ENCODE measurements at places on chromosomes 7 and 10. TPM values are rescaled to one million over a fixed set of nuclear protein-coding genes. Genes with fewer than 3 reads are reported as not detected.

The AFAP1L2 gene
- total RNA-seq = 0.37 TPM

The KAZALD1 gene
- 4.3 TPM for total RNA-seq

The ASAH2B gene
- 2.2 TPM for total RNA-seq

The UNCX gene
- total RNA-seq = not detected

The IKZF1 gene
- total RNA-seq = 131 TPM

The SEMA3D gene
- total RNA-seq = not detected

The TLL2 gene
- total RNA-seq = 0.72 TPM

The CALML5 gene
- total RNA-seq = not detected

The ITIH5 gene
- 0.05 TPM for total RNA-seq

The RSBN1L gene
- total RNA-seq = 14.7 TPM

The PRTFDC1 gene
- total RNA-seq = 7.4 TPM

DNA sequence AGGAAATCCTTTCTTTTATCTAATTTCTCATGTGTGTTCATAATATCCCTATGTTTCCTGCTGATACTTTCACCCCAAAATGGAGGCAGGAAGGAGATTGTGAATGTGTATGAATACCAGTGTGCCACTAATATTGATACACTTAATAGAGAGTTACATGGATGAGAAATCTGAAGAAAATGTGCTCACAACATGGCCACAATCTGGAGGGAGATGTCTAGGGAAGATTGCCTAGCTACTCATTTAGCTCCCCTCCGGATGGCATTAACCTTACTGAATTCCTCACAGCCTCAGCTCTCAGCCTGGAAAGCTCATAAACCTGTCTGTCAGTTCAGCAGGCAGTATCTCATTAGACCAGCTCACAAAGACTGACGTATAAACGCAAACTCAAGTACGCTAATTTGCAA is 23.4 kb upstream of the DMTF1 start:
- no peak for DNase-seq

DNA sequence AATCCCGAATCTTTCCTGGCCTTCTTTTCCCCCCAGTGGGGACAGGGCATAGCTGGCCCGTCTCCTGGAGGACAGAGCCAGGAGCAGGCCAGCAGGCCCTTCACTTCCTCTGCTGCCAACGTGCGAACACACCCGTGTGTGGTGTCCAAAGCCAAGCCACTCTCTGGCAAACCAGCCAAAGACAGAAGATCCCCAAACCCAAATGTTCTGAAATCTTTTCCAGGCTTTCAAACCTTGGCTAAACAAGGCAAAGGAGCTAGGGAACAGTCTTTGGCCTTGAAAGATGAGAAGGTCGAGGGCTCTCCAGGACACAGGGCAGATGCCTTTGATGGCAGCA is 63.0 kb downstream of the PROSER2 start:
- no peak for DNase-seq

GRCh38 chr10:22720667-22721066 is 6.3 kb upstream of the PIP4K2A start:
- DNase-seq = no peak

DNA sequence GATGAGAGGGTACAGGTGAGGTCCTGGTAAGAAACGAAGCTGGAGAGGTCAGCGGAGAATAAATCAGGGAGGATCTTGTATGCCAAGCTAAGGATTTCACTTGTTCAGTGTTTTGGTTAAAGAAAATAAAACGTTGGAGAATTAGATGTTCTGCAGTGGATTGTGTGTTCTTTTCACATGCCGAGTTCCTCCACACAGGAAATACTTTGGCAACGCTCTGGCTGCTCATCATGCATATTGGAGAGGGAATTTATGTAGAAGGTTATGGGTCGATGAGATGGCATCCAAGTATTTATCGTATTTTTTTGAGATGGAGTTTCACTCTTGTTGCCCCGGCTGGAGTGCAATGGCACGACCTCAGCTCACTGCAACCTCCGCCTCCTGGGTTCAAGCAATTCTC is 11.0 kb downstream of the RPS24 start:
- DNase-seq = no peak

- no peak for DNase-seq
Observed at GRCh38 chr10:92593619-92594588, 974 bp downstream of the KIF11 start.

DNA sequence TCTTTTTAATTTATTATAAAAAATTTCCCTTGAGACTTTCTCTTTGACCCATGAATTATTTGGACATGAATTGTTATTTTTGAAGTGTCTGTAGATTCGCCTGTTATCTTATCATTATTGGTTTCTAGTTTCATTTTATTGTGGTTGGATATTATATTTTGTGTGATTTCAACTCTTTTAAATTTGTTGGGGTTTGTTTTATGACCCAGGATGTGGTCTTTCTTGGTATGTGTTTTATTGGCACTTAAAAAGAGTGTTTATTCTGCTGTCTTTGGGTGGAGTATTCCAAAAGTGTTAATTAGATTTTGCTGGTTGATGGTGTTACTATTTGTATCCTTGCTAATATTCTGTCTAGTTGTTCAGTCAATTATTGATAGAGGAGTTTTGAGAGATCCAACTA is 50.5 kb upstream of the GPR141 start:
- DNase-seq = no peak

DNA sequence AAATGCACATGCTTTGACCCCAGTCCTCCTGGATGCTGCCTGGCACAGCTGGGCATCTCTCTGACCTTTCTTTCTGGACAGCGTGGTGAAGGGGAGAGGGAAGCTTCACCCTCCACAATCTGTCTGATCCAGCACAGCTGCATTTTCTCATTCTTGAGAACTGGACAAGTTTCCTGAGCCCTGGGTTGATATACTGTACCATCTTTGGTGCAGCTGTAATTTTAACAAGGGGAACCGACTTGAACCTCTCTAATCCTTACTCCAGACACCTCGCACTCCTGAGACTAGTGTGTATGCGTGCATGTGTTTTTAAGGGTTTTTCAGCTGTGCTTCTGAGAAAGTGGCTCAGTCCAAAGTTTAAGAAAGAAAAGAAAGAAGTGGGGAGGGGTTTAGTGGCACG is 655.7 kb downstream of the INHBA start:
- no peak for DNase-seq

GRCh38 chr7:140192620-140193019 is 15.8 kb upstream of the KDM7A start:
- DNase-seq = no peak

DNA sequence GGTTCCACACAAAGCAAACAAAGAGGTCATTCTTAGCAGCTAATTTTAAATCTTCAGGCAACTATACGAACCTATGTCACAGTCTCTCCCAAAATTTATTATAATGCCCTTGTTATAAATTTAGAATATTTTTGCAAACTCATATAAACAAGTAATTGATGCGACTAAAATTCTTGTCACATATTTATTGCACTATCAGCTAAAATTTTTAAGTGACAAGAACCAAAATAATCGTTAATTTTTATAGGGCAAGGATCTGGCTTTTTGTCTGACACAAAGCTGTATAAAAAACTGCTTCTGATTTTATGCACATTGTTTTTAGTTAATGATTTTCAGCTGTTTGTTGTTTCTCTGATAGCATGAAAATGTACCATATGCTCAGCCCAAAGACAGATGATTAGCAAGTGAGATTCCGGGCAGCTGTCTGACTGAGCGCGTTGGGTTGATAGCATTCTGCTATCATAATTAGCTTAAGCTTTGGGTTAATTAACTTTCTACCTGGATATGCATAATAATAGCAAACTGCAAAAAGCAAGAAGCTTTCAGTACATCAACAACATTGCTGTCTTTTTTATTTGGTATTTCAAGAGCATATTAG is 136.0 kb downstream of the MGMT start:
- no peak for DNase-seq

DNA sequence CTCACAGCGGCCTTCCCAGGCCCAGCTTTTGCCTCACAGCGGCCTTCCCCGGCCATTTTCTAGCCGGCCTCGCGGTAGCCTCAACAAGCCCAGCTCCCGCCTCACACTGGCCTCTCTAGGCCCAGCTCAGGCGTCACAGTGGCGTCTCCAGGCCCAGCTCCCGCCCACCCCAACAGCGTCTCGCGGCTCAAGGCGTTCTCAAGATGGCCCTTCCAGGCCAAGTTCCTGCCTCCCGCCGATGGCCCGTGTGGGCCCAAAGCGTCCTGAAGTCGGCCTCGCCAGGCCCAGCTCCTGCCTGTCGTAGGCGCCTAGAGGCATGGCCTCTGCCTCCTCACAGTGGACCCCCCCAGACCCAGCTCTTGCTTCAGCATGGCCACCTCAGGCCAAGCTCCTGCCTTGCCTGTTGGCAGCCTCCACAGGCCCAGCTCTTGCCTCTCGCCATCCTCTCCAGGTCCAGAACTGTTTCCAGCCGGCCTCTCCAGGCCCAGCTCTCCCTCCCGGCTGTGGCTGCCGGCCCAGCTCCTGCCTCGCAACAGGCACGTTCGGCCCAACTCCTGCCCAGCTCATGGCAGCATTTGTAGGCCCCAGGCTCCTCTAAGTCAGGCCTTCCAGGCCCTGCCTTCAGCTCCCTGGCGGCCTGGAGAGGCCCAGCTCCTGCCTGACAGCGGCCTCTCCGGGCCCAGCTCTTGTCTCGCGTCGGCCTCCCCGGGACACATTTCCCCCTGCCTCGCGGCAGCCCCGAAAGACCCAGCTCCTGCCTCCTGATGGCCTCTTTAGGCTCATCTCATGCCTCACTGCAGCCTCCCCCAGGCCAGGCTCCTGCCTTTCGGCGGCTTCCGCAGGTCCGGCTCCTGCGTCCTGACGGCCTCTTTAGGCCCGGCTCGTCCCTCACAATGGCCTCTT is 18.8 kb upstream of the TMEM248 start:
- DNase-seq = no peak

DNA sequence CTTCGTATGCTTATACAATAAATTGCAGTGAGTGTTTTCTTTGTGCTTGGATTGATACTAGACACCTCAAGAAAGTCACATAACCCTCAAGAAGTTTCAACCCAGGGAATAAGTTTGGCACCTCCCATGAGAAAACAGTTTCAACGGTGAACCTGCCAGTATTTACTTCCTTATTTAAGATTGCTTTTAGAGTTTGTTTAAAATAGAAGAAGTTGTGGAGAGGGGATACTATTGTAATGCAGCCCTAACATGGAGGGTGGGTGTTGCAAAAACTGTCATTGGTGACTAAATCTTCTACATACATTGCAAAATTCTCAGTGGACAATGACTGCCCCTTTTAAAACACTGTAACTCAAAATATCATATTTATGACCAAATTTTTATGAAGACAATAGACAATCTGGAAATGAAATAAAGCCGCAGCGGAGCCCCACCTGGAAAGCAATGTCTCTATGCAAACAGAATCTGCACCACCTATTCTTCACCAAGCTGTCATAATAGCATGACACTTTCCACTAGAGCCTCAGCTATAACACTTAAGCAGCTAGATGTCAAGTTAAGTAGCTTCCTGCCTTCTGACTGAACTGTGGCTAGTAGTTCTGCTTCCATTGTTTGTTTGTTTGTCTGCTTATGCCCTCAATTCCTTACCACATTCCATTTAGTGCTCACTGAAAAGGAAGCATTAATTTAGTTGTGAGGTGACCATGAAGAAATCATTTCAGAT is 98.2 kb downstream of the MDFIC start:
- DNase-seq = no peak

GRCh38 chr10:114751856-114752255 is 69.7 kb upstream of the FHIP2A start:
- DNase-seq = no peak

- DNase-seq = no peak
Observed at GRCh38 chr7:51680594-51681399, 364.2 kb upstream of the COBL start.

- no peak for DNase-seq
Observed at GRCh38 chr7:82685214-82685613, 241.6 kb upstream of the CACNA2D1 start.
